ENCODE measurements at places on chromosomes 2 and 18. TPM values are rescaled to one million over a fixed set of nuclear protein-coding genes. Genes with fewer than 3 reads are reported as not detected.
A peak's percentile ranks its signal among the peaks of the same experiment; 100 is the strongest.

DNA sequence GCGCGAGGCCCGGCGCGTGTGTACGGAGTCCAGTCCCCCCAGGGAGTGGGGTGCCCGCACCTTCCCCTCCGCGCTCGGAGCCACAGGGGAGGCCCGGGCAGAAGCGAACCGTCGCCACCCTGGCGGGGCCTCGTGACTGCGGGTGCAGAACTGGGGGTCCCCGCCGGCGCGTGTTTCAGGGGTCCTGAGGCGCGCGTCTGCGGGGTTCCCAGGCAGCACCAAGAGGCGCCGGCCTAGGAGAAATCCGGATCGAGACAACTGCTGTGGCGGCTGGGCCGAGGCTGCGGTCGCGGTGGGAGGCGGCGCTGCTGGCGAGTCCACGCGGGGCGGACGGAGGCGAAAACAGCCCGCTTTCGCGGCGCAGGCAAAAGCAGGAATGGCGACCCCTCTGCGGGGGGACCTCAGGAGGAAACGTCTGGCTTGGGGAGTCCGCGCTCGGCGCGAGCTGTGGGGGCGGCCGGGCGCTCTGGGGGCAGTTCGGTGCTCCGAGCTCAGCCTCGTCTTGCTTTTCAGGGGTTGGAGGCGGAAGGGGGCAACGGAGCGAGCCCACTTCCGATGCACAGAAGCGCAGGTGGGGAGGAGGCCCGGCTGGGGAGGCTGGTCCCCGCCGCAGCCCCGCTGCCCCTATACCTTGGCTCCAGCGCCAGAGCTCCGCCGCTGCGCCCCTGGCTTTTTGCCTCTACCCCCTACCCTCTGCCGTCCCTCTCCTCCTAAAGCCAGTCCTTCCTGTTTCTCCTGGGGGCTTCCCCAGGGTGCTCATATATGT is 81.5 kb upstream of the LDLRAD4 start:
- peak overlapping the region; percentile 74 for H3K4me3 ChIP-seq
- peak overlapping the region; percentile 78 for H3K27ac ChIP-seq
- H3K36me3 ChIP-seq = no peaks in the 10 kb centered on the region
- H3K27me3 ChIP-seq = peaks cover 22% of the 10 kb centered on the region
- H3K4me1 ChIP-seq = peaks cover 29% of the 10 kb centered on the region
- DNase-seq = peak; percentile 37

GRCh38 chr2:71187589-71187988 is 39.3 kb downstream of the PAIP2B start:
- no peak overlapping the region for H3K4me3 ChIP-seq
- no peaks in the 10 kb centered on the region for H3K4me1 ChIP-seq
- H3K27me3 ChIP-seq = no peaks in the 10 kb centered on the region
- DNase-seq = no peak

DNA sequence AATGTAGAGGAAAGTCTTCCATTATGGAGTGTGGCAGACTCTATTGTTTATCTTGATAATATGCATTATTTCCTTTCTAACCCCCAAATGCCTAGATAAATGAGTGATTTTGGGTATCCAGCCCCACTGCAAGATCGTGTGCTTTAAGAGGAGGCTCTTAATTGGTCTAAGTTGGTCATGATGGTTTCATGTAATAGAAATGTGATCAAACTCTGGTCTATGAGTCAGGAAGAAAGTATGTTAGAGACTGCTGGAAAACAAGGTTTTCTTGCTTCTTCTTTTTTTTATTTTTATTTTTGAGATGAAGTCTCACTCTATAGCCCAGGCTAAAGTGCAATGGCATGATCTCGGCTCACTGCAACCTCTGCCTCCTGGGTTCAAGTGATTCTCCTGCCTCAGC is 344.5 kb upstream of the TNP1 start:
- H3K27ac ChIP-seq = no peak overlapping the region
- H3K36me3 ChIP-seq = no peaks in the 10 kb centered on the region
- DNase-seq = no peak
- H3K27me3 ChIP-seq = no peaks in the 10 kb centered on the region
- H3K4me1 ChIP-seq = no peaks in the 10 kb centered on the region

- no peaks in the 10 kb centered on the region for H3K36me3 ChIP-seq
- no peaks in the 10 kb centered on the region for H3K27me3 ChIP-seq
- H3K4me1 ChIP-seq = no peaks in the 10 kb centered on the region
- no peak for DNase-seq
Measured at GRCh38 chr2:156837635-156838370, 401.6 kb downstream of the GPD2 start.

DNA sequence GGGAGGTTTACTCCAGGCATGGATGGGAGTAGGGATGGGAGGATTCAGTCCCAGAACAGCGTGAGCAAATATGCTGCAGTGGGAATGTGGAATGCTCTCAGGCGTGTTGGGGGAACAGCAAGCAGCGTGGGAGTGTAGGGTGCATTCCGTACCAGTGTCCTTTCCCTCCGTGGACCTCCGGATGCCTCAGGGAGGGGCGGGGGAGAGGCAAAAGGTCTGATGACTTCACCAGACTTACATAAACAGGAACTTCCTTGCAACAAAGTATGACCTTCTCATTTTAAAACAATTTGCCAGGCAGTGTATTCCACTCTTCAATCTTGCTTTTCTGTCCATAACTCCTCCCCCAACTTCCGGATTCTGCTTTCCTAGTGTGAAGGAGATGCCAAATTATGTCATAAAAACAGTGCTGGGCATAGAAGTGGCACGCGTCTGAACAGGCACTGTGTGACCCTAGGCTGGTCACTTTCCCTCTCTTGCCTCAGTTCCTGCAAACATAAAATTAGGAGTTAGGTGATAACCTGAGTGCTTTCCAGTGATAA is 36.9 kb downstream of the RPL37A start:
- H3K36me3 ChIP-seq = no peaks in the 10 kb centered on the region
- H3K27ac ChIP-seq = peak overlapping the region; percentile 54
- DNase-seq = peak; percentile 84
- no peaks in the 10 kb centered on the region for H3K27me3 ChIP-seq
- H3K4me3 ChIP-seq = no peak overlapping the region
- H3K4me1 ChIP-seq = peaks cover 54% of the 10 kb centered on the region

DNA sequence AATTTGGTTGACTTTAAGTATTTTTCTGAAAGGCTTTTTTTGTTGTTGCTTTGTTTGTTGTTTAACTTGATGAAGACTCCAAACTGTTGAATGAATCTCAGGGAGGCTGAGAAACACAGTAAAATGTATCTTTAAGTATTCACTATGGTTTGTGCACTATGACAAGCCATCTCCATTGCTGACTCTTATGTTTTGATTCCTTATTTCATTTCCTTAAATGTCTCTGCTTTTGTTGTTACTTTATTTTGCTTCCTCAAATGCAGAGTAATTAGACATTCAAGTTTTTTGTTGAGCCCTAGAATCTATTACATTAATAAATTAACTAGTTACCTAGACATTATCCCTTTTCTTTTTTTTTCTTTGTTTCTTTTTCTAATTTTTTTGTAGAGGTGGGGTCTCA is 46.3 kb upstream of the SLC39A10 start:
- H3K27me3 ChIP-seq = no peaks in the 10 kb centered on the region
- no peak overlapping the region for H3K27ac ChIP-seq
- H3K36me3 ChIP-seq = no peaks in the 10 kb centered on the region
- no peak for DNase-seq

Gene FARSB
- 26.3 TPM for total RNA-seq

- DNase-seq = peak; percentile 37
- H3K27me3 ChIP-seq = peaks cover 100% of the 10 kb centered on the region
- H3K4me3 ChIP-seq = no peak overlapping the region
- H3K27ac ChIP-seq = no peak overlapping the region
- H3K36me3 ChIP-seq = no peaks in the 10 kb centered on the region
- peaks cover 66% of the 10 kb centered on the region for H3K4me1 ChIP-seq
Measured at GRCh38 chr2:176081837-176082524, 1.8 kb downstream of the EVX2 start.

Gene ABI2
- 6.1 TPM for total RNA-seq

GRCh38 chr2:217269701-217270484 is 410.0 kb upstream of the TNP1 start:
- H3K4me1 ChIP-seq = no peaks in the 10 kb centered on the region
- no peaks in the 10 kb centered on the region for H3K36me3 ChIP-seq
- no peak overlapping the region for H3K27ac ChIP-seq
- peak; percentile 54 for DNase-seq
- H3K27me3 ChIP-seq = no peaks in the 10 kb centered on the region

Gene CROCC2
- total RNA-seq = not detected

DNA sequence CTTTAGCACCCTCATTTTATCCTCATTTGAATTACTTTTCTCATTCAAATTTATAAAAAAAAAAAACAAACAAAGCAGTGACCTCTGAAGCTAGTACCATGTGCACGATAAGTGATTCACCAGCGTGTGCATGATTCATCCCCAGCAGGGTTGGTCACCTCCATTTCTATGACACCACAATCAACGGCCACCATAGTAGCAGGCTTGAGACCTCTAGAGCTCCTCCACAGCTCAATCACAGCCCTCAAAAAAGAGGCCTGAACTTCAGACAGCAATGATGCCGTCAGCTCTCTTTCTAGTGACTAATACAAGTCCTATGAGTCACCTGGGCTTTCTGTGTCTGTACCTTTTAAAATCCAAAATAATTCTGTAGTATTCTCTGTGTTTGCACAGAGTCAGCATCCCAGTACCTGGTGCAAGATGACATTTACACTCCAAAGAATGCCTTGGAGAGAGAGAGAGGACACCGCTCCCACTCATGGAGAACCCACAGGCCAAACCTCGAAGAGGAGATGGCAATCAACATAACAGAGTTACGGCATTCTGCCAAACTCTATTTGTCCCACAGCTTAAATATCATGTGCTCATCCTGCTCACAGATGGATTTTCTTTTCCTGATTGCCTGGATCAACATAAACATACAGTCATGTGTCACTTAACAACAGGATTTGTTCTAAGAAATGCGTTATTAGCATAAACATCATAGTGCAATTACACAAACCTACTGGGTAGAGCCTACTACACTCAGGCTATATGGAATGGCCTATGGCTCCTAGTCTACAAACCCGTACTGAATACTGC is 58.7 kb downstream of the L3MBTL4 start:
- H3K4me1 ChIP-seq = no peaks in the 10 kb centered on the region
- H3K27ac ChIP-seq = no peak overlapping the region
- DNase-seq = no peak
- H3K27me3 ChIP-seq = no peaks in the 10 kb centered on the region
- H3K4me3 ChIP-seq = no peak overlapping the region
